Aorta (tissue), 5 donors: ENCODE measurements at places on chromosomes 1 and 21. TPM values are rescaled to one million over a fixed set of nuclear protein-coding genes. Genes with fewer than 3 reads are reported as not detected.

GRCh38 chr21:41350436-41351155 is 11.2 kb upstream of the MX2 start:
- DNase-seq = peak; percentile 57
- H3K4me3 ChIP-seq = no peak overlapping the region
- H3K27ac ChIP-seq = no peak overlapping the region
- H3K36me3 ChIP-seq = no peaks in the 10 kb centered on the region

- H3K36me3 ChIP-seq = no peaks in the 10 kb centered on the region
- no peak overlapping the region for H3K27ac ChIP-seq
- no peaks in the 10 kb centered on the region for H3K4me1 ChIP-seq
Measured at GRCh38 chr1:63004868-63005267, 220.9 kb downstream of the ATG4C start.

- H3K4me1 ChIP-seq = no peaks in the 10 kb centered on the region
- no peak overlapping the region for H3K27ac ChIP-seq
- H3K4me3 ChIP-seq = no peak overlapping the region
Measured at GRCh38 chr21:45525153-45525909, 16.9 kb downstream of the SLC19A1 start.

DNA sequence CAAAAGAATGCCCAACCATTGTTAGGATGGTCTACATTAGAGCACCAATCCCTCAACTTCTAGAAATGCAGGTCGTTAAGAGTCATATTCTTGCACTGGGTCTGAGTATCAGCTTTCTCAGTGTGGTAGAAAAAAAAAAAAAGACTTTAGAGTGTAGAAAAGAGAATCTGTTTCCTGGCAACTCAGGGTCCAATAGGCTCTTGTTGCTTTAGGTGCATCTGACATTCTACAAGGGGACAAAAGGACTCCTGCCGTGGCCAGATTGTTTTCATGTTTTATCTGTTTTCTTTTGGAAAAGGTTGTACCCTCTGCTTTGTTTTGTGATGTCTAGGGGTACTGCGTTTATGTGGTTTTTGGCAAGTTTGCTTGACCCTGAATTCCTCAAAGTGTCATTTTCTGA is 105.4 kb upstream of the KCNK2 start:
- H3K36me3 ChIP-seq = no peaks in the 10 kb centered on the region
- no peak for DNase-seq
- no peak overlapping the region for H3K4me3 ChIP-seq

DNA sequence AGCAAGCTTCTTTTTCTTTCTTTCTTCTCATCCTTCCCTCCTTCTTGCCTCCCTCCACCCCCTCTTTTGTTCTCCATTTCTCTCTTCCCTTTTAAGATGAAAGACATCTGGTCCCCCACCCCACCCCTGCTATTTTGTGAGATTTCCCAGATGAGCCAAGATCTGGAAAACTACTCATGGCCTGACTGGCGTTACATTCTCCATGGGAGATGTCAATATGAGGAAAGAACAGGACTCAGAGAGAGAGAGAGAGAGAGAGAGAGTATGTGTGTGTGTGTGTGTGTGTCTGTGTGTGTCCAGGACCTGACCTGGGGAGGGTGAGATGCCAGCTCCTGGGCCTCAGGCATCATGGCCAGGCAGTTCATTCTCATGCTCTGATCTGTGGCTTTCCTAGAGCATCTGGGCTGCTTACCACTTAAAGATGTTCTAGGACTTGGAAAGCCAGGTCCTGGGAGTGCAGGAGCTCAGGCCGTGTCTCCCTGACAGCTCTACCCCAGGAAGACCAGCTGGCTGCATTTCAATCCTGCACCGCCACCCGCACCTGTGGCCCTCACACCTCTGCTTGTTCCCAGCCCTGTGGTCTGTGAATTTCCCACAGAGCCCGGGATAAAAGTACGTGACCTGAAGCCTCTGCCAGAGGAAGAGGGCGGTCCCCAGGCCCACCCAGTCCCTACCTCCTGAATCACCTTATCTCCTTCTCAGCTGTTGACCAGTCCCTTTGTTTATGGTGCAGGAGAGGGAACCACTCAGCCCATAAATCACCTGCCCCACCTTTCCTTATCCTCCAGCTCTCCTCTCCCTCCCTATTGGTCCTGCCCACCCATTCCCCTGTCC is 3.2 kb upstream of the BEST4 start:
- peak; percentile 59 for DNase-seq
- no peaks in the 10 kb centered on the region for H3K36me3 ChIP-seq
- H3K27ac ChIP-seq = no peak overlapping the region
- H3K27me3 ChIP-seq = no peaks in the 10 kb centered on the region

DNA sequence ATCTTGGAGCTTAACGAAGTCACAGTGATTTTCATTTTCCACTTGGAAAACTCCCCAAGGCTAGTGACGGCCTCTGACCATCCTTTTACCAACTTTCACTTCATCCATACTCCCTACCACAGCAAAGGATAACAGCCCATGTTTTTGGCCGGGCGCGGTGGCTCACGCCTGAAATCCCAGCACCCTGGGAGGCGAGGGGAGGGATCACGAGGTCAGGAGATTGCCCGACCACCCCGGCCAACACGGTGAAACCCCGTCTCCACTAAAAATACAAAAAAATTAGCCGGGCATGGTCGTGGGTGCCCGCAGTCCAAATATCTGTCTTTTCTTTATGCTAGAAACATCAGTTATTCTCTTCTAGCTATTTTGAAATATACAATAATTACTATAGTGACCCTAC is 7.3 kb downstream of the ASPM start:
- H3K36me3 ChIP-seq = no peaks in the 10 kb centered on the region
- H3K27me3 ChIP-seq = no peaks in the 10 kb centered on the region
- H3K27ac ChIP-seq = no peak overlapping the region
- DNase-seq = no peak
- no peak overlapping the region for H3K4me3 ChIP-seq

GRCh38 chr1:40861224-40862003 is 749 bp downstream of the CITED4 start:
- peak overlapping the region; percentile 92 for H3K4me3 ChIP-seq
- no peaks in the 10 kb centered on the region for H3K27me3 ChIP-seq
- DNase-seq = peak; percentile 68
- no peaks in the 10 kb centered on the region for H3K4me1 ChIP-seq
- H3K27ac ChIP-seq = peak overlapping the region; percentile 81
- H3K36me3 ChIP-seq = no peaks in the 10 kb centered on the region

Gene THEM5
- not detected for total RNA-seq

Gene ILDR2
- 0.66 TPM for total RNA-seq

Gene TCP10L
- 1.4 TPM for total RNA-seq

Gene C1orf53
- not detected for total RNA-seq

Gene VWA5B1
- not detected for total RNA-seq

Gene CRP
- not detected for total RNA-seq
